ENCODE measurements at places on chromosomes 6 and 20.

DNA sequence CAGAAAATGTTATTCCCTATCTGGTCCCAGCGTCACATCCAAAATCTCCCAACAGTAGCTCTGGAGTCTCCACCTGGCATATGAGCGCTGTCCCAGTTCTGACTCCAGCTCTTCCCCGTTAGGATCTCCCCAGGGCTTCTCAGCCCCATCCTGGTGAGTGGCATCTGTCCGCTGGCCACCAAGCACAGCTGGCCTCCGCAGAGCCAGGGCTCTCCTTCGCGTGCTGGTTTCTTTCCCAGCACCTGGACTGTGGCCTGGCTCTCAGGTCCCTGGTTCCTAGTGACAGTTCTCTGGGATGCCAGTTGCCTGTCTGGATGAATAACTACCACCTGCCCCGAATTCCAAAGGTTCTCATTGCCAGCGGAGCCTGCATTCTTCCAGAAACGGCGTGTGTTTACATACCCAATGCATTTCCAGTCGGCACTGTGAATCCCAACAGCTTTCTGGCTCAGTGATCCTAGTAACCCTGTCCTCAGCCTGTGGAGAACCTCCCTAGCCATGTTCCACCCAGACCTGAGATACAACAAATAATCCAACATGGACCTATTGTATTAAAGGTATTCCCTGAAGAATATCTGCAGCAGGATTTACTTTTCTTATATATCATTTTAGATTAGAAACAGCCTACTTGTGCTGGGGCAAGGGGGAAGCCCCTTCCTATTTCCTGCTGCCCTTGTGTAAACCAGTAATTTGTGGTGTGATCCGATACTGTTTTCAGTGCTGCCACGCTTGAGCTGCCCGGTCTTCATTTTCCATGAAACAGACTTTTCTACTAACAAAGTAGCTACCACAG lies 69.9 kb upstream of the PDE10A start:
- no peak for DNase-seq

DNA sequence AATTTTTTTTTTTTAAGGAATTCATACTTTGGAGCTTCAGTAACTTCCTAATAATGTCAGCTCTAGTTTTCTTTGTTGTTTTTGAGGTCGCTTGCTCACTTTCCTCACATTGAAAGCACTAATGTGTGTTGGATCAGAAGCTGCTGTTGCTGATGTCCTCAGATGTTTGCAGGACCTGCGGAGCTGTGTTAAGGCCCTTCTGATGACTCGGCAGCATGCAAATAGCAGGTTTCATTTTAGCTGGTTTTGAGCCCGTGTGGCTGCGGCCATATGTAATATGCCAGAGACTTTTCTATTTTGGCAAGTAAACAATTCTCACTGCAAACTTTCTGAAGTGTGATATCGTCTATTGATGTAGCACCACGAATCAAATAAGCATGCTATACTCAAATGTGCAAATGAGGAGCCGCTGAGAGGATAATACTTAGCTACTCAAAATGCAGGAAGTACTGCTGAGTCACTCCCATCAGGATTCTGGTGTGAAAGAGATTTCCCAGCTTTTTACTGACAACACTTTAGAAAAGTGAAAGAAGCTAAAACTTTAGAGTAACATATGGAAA lies 187.8 kb downstream of the SASH1 start:
- peak; percentile 78 for DNase-seq

DNA sequence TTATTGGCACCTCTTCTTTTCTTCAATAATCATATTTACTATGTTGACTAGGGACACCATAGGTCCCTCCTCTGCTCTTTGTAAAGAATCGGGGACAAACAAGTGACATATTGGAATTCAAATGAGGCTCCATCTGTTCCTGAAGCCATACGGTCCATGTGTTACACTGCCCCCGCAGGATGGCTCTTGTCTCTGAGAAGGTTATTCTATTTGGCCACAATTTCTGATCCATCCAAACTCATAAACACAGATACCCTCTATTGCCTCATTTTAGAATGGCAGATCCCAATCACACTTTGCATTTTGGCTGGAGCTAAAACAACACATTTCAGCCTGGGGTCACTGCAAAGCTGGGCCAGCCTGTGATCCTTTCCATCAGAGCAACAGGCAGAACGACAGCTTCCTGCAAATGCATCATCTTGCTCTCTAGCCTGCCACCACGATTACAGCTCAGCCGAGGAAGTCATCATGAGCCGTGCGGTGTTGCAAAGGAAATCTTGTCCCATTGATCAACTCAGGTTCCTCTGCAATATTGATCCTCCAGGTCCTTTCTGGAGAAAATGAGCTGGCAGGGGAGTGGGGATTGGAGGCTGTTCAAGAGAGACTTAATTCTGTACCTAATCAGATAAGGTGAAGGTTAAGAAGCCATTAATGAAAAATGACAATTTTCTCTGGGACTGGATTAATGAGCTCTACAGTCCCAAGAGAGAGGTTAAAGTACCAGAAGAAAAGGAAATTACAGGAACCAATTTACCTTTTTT lies 73.1 kb downstream of the AGPAT4 start:
- DNase-seq, result peak; percentile 49

GRCh38 chr6:125196613-125197012 lies 43.0 kb downstream of the TPD52L1 start:
- no peak for DNase-seq

DNA sequence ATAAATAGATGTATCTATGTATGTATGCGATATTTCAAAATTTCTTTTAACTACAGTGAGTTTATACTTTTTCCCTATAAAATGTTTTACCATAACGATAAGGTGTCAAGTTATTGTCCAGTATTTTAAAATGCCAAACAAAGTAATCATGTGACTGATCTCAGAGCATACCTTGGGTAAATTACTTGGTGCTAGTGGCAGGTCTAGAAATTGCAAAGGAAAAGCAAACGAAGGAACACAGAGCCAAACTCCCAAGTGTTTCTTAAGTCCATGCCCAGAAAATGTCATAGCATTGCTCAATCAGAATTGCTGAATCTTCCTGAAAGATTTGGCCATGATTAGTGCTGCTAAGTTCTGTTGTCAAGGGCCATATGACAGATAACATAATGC lies 77.5 kb downstream of the CAP2 start:
- no peak for DNase-seq

DNA sequence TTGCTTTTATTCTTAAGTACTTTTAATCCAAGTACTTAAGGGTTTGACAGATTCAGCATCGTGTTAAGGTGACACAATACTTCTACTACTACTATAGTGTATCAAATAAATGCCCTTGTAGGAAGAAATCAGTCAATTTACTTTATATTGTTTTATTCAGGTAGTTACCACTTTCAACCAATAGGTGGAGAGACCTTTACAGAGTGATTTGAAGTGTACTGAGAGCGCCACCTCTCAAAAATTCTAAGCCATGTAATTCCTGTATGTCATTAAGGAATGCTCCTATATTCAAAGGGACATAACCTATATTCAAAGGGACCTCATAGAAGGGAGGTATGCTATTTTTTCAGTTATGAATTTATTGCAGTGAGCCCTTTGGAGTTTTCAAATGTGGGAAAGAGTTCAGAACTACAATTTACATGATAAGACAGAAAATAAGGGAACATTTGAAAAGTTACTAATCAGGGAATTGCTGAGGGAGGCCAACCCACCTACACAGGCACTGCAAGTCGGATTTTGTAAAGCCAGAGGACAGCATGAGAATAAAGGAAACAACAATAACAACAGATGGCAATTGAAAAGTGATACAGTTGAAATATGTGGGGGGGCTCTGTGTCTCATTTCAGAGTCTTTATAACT lies 955.6 kb downstream of the TBC1D32 start:
- DNase-seq, result peak; percentile 80

- no peak for DNase-seq
Measured at GRCh38 chr6:128131036-128131435, 230.2 kb upstream of the THEMIS start.

DNA sequence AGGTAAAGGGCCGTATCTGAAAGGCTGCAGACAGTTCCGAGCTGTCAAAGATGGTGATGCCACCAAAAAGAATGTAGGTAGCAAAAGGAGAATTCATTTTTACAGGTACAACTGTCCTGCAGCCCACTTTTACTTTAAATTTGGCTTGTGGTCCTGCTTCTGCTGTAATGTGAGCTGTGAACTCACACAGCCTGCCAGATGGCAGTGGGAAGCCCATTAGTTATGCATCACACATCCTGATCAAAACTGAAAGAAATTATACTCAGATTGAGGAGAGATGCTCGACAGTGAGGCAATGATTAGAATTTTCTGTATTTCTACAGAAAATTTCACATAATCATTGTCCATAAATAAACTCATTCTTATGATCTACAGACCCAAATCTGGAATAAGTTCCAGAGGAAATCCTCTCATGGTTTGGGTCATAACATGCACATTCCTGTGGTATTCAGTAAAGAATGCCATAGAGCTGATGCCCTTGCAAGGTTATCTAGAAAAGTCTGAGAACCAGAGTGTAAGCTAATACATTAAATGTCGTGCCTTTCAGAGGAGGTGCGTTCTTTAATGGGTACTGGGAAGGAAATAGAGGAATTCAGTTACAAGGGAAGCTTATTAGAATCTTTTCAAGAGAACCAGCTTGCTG lies 23.9 kb upstream of the E2F3 start:
- no peak for DNase-seq

GRCh38 chr6:95545226-95545625 lies 32.1 kb upstream of the MANEA start:
- DNase-seq, result no peak

DNA sequence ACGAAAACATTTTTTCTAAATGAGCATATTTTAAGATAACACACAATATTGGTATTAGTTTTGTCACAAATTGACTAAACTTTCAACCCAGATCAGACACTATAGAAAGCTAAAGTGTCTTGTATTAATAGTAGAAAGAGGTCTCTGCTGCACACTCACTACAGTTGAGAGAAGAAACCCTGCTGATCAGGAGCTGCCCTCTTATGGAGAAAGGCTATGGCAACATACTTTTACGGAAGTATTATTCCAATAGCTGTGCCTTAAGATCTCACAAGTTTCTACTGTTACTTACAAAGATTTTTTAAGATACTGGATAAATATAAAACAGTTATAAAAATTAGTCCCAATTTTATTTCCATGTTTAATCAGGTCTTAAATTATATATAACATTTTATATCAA lies 155.7 kb downstream of the RIMS1 start:
- DNase-seq, result no peak

DNA sequence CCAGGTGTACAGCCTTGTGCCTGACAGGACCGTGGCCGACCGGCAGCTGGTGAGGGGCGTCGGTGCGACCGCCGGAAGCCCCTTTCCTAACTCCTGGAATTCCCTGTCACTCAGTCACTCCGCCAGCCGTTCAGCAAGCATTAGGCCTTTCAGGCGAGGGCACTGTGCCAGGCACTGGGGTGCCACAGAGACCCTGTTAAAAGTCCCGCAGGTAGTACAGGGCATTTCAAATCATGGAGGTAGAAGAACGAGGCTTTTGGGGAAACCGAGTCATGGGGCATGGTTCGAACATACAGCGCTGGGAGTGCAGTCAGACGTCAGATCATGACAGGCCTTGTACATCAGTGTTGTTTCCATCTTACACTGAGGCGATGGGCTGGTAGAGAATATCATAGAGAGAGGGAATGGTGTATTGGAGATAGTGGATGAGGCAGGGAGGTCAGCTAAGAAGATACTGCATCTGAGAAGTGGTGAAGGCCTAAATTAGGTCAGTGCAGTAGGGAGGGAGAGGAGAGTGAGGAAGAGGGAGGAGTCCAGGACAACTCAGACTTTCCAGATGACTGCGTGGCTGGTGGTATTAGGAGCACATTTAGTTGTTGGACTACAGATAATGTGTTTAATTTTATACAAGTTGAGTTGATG lies 892 bp upstream of the DXO start:
- no peak for DNase-seq

DNA sequence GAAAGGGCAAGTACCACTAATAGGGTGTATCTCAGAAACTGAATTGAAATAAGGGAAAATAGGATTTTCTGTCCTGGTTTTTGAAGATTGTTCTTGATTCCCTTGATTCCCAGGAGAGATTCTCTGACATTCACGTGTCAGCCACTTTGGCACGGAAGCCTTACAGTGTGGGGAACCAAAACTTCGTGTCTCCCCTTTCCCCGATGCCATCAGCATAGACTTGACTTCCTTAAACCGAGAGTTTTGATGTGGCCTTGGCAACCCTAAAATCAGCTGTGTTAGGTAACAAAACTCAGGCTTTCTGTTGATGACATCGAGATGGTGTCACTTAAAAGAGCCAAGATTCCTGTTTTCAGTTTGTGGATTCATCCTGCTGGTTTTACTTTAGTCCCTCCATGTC lies 7.5 kb downstream of the HMGN4 start:
- DNase-seq, result no peak

All from Karpas-422 (cell line).